NCI-H2081 treated with DMSO at 0.1 percent for 48 hours (cell line): ENCODE measurements at places on chromosomes 3 and 15.

DNA sequence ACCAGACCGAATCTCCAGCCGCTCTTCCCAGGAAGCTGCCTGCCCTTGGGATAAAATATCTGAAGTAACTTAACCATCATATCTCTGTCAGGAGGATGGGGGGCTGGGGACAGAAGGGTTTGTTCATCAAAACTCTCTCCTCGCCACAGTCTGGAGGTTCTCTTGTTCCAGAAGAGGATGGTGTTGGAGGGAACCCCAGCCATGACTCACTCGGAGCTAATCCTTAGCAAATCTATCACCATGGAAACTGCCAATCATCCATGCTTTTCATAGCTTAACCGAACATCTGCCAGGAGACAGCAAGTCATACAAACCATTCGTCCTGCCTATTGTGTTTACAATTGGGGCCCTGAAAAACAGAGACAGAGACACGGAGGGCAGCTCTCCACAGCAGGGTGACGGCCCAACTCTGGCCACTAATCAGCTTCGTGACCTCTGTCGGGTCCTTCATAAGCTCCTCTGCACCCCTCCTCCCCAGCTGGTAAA, 73.8 kb upstream of the HEG1 start:
- no peak for DNase-seq

- no peak for DNase-seq
These were observed 150.3 kb upstream of the NR2F2 start for GRCh38 chr15:96180087-96180748.

DNA sequence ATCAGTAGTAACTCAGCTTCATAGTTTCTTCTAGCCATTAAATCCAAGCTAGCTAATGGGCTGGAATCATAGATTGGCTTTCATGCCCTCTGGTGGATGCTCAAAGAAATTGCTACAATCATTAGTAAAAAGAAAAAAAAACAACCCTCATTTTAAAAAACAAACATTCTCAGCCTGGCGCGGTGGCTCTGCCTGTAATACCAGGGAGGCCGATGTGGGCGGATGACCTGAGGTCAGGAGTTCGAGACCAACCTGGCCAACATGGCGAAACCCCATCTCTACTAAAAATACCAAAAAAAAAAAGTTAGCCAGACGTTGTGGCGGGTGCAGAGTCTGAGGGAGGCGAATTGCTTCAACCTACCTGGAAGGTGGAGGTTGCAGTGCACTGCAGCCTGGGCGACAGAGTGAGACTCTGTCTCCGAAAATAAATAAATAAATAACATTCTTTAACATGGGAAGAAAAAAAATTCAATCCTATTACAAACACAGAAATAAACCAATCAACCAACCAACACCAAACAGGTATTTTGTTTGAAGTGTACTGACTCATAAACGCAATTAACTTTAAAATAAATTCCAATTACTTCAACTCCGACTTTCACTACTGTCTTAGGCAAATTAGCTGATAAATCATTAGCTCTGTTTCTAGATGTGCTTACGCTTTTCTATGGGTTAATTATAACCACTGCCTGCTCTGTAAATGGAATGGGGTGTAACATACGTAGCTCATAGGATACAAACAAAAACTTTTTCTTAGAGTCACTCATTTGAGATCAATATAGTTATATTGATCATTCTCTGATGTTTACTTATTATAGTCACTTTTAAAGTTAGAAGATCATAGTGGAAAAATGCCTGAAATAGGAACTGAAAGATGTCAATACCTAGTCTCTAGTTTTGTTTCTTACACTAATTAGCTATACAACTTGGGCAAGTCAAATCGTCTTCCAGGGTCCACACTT, 24.9 kb downstream of the TMEM207 start:
- DNase-seq = peak; percentile 67

- no peak for DNase-seq
These were observed 418.1 kb downstream of the OCA2 start for GRCh38 chr15:27681038-27681437.

GRCh38 chr3:150926328-150926727, 21.1 kb upstream of the MINDY4B start:
- no peak for DNase-seq

GRCh38 chr3:89145995-89146394, 38.6 kb downstream of the EPHA3 start:
- DNase-seq = no peak

GRCh38 chr15:87938031-87938430, 318.5 kb downstream of the NTRK3 start:
- DNase-seq = no peak

DNA sequence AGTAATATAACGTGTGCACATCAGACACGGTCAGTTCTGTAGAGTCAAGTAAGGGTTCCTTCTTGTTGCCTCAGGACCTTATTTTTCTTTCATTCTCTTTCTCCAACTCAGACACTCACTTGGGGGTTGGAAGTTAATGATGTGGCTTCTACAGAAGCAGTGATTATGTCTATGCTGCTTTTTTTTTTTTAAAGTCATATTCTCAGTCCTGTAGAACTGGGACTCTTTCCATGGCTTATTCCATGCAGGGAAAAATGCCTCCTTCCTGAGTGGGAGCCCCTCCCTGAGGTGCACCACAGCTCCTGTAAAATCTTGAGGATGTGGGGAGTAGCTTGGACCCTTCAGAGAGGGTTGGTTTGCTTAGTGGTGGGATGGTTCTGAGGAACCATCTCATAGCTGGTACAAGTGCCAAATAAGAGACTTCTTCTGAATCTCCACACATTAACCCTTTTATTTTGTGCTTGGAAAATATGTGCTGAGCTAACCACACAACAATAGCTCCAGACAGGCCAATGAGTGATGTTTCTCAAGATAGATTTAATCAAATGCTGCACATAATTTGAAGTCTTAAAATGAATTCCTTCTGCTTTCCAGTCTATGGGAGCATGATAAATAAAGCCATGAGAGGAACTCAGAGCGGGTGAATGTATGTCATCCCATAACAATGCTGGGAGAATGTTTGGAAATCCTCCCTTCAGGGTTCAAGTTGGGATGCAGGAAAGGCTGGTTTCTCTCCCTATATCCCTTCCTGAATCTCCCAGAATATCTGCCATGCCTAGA, 23.3 kb upstream of the FSTL1 start:
- DNase-seq = no peak
